CD4-positive, alpha-beta T cell treated with Interleukin-6 for 4 hours (primary cell): ENCODE measurements at places on chromosomes 2 and 18.

DNA sequence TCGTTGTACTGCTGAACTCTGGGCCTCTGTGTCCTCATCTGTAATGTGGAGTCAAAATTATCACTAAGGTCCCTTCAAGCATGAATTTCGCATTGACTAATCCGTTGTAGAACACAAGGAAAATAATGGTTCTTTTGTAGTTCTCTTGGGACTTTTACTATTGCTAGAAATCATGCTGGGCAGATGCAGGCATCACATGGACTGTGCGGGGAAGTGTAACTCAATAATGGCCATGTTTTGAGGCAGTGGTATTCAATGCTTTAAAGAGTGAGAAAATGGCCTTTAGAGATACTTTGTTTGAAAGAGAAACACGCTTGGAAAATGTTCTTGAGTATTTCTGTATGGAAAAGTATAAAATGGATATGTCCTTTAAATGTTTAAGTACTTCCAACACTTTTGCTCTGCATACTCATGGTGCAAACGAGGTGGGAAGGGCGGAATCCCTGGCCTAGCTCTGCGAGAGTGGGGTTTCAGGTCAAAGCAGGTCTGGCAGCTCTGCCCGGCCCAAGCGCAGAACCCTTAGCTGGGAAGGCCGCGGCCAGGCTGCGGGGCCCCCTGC is 117.3 kb upstream of the MSTN start:
- no peak for DNase-seq

- peak; percentile 36 for DNase-seq
Observed at GRCh38 chr2:241340631-241341163, 15.4 kb upstream of the FARP2 start.

DNA sequence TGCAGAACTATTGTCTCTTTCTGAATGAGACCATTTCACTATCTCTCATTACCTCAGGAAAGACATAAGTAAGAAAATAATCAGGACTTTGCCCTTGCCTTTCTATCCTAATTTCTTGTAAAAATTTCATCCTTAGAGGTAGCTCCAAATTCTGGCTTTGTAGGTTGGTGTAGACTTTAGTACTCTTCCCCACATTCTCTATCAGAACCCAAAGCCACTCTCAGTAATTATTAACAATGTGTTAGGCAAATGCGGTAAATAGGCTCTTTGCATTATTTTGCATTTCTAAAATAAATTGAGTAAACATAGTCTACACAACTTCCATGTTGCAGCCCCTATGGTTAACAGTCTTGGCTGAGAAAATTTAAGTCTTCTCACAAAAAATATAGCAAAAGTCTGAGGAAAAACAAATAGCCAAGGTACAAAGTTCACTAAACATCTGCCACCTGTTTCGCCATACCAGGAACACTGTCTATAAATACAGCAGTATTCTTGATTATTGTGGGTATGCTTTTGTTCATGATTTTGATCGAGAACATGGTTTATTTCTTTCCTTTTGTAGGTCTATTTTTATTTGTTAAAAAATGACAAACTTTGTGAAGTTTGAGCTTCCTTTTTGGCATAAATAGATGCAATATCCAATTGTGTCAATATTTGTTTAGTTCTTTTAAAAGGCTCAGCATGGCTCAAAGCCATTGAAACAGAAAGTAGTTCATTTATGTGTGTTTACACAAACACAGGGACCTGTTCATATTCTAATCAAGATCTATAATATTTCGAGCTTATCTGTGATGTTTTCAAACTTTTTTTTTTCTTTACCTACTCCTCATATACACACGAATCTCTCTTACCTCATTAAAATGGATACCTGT is 1061.5 kb downstream of the CNTNAP5 start:
- no peak for DNase-seq

- no peak for DNase-seq
Observed at GRCh38 chr2:1754461-1755170, 10.3 kb upstream of the PXDN start.

- peak; percentile 70 for DNase-seq
Observed at GRCh38 chr2:203484266-203485112, 50.6 kb downstream of the RAPH1 start.

DNA sequence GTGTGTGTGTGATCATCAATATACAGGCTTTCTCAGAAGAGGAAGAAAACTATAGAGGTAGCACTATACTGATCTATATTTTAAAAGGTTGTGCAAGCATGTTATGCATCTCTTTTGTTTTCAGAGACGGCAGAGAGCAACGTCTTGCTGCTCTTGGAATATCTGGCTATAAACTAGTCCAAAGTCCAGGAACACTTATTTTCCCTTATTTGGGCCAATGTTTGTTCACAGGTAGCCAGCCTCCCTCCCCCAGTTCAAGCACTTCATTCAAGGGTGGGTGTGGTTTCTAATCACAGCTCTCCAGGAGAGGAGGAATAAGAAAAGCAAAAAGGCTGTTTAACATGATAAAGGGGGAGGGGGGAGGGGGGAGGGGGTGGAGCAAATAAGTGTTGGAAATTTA is 4.2 kb downstream of the FZD5 start:
- DNase-seq = no peak

DNA sequence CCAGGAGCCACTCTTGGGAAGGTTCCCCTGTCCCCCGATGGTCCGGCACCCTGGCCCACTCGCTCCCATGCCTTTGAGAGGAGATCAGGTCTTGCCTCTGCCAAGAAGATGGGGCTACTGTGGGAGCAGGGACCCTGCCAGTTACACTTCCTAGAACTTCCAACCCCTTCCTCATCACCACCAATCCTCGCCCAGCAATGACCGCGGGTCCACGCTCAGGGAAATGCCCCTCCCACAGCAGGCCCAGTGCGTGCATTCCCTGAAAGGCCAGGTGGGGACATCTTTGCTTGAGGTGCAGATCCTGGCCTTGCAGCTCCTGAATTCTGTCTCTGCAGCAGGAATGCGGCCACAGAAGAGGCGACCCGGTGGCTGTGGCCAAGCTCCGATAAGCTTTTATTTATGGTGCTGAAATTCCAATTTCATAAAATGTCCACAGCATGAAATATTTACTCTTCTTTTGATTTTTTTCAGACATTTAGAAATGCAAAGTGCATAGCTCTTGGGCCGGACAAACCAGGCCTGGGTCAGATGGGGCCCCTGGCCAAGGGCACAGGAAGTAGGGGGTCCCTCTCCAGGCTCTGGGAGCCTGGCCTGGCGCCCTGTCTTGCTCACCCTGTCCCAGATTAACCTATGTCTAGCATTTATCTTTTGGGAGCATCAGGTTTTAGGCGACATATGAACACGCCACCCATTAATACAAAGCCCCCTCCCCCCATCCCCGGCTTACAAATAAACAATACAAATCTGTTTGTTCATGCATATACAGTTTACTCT is 29.8 kb downstream of the PXDN start:
- no peak for DNase-seq

- no peak for DNase-seq
Observed at GRCh38 chr2:184646177-184646576, 47.8 kb downstream of the ZNF804A start.

DNA sequence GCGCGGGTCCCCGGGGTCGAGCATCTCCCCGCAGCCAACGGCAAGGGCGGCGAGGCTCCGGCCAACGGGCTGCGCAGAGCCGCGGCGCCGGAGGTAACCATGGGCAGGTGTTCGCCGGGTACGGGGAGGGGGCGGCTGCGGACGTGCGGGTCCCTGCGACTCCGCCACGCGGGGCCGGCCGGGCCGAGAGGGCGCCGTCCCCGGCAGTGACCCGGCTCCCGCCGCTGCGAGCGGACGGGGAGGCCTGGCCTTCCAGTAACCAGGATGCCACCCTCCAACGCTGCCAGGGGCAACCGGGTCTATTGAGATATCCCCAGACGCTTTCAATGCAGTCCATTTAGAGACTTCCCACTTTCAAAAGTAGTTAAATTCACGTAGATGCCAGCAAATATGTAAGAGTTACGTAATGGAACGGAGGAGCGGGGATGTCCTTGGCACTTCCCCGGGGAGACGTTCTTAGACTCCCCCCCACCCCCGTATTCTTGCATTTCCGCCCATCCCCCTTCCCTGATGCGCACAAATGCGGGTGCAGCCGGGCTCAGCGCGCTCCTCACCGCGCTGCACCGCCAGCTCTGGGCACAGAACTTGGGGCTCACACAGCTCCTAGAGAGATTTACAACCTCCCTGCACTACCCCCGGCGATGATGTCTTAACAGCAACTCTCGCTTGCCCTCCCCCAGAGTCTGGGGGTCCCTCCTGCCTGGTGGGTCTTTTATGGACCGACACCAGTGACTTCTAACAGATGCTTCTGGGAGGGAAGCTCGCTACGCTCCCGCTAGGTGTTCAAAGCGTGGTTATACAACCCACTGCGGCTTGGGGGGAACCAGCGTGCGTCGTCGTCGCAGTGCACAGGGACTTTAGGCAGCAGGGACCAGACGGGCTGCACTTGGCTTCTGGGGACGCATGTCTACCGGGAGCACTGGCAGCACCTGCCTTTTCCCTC is 657 bp downstream of the SGPP2 start:
- peak; percentile 27 for DNase-seq

GRCh38 chr18:23682472-23682871 is 6.8 kb upstream of the LAMA3 start:
- DNase-seq = no peak

DNA sequence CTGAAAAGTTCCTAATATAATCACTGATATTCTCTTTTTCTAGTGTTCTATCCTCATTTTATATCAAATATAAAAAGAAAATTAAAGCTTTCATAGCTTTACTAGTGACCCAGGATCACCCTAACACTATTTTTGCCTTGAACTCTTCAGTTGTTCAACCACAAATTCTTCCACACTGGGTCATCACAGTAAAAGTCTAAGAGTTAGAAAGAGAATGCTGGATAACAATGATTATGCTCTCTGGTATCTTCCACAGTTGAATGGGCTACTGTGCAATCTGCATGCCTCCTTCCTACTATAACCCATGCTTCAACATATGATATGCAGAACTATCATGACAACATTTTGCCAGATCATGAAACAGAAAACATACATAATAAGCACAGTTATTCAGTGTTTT is 32.3 kb downstream of the CHN1 start:
- DNase-seq = no peak

GRCh38 chr2:47897883-47898731 is 8.2 kb downstream of the FBXO11 start:
- DNase-seq = no peak

DNA sequence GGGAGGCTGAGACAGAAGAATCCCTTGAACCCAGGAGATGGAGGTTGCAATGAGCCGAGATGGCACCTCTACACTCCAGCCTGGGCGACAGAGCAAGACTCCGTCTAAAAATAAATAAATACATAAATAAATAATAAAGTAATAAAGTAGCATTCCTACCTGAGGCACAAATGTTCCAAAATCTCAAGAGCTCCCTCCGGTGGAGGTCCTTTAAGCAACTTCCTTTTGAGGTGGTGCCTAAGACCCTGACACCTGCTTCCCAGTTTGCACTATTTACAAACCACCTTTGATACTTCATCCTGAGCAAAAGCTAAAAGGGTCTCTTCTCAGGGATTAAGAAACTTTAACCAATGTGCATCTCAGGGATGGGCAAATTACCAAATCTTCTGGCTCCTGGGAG is 505.1 kb downstream of the CNTNAP5 start:
- no peak for DNase-seq

- no peak for DNase-seq
Observed at GRCh38 chr2:167480232-167480985, 592.1 kb downstream of the XIRP2 start.

GRCh38 chr2:45755585-45756335 is 104.3 kb downstream of the PRKCE start:
- no peak for DNase-seq

- no peak for DNase-seq
Observed at GRCh38 chr2:236642584-236643291, 73.1 kb downstream of the ACKR3 start.

DNA sequence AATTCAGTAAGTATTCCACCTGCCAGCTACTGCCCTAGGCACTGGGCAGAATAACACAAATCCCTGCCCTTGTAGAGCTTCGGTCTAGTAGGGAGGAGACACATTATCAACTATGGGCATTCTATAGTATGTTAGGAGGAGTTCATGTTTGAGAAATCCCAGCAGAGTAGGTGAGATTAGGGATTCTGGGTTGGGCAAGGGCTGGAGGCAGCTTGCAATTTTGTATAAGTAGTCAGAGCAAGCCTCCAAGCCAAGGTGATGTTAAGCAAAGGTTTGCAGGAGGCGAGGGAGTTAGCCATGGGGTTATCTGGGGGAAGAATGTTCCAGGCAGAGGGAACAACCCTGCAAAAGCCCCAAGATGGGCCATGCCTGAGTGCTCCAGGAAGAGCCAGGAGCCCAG is 187.9 kb upstream of the HS6ST1 start:
- no peak for DNase-seq

DNA sequence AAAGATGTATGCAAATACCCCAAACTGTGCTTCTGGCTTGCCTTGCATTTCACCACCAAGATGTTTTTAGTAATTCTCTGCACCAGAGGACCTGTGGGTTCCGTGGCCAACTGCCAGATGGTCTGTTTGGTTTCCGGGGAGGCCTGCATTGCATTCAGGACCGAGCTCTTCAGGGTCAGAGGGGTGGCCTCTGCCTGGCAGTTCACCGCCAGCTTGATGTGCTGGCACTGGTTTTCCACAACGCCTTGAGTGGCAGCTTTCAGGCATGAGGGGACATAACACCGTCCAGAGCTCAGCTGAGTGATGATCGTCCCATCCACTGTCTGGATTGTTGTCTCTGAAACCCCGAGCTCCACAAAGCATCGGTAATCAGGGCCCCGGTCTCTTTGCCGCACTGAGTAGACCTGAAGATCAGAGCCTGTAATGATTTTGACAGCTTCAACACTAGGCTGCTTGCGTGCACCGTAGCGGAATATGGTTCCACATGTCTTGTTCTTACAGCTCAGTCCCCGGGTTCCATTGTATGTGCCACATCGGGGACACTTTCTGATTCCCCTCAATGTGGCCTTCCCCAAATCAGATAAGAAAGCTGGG is 9.4 kb downstream of the C2orf42 start:
- no peak for DNase-seq

DNA sequence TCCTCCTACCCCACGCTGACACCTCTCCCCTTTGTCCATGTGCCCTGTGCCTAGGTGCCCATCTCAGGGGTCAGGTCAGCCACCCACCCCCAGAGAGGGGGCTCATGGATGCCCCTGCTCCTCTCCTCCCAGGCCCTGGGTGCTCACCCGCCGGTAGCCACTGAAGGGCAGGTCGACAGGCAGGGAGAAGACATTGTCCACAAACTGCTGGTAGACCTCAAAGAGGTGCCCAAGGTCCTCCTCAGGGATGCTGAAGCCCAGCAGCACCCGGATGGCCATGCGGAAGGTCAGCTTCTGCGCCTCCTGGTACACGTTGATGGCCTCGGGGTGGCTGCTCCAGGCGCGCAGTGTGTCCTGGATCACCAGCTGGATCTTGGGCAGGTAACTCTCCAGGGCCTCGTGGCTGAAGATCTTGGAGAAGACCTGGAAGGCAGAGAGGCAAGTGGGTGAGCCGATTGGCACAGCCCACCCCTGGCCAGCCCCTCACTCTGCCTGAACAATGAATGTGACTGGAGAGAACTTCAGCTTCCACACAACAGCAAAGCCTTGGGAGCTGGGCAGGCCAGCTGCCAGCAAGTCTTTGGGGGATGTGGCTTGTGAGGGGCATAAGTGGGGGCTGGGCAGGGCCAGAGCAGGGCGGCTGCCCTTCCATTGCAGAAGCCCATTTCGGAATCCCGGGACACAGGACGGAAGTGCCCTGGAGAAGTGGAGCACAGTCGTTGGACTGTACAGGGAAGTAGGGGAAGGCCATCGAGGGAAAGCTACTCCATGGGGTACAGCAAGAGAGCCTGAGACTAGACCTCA is 12.5 kb downstream of the CYP26B1 start:
- DNase-seq = no peak

GRCh38 chr18:6624271-6624660 is 105.2 kb upstream of the ARHGAP28 start:
- DNase-seq = no peak

- DNase-seq = no peak
Observed at GRCh38 chr2:112229348-112229747, 25.5 kb downstream of the ZC3H8 start.
